Activated T-cell treated with anti-CD3 and anti-CD28 coated beads, Interleukin-2, amount 50 U/mL, for 4 hours (primary cell): ENCODE measurements at places on chromosomes 6 and 20. TPM values are rescaled to one million over a fixed set of nuclear protein-coding genes. Genes with fewer than 3 reads are reported as not detected.

The NRSN1 gene
- total RNA-seq: not detected

The BPIFB1 gene
- not detected for total RNA-seq

The DDR1 gene
- 14.2 TPM for total RNA-seq

The ARMH2 gene
- not detected for total RNA-seq

The MRPS10 gene
- total RNA-seq: 49.7 TPM

The SCRT2 gene
- not detected for total RNA-seq

The SIRPB1 gene
- 0.34 TPM for total RNA-seq

The SLC25A27 gene
- not detected for total RNA-seq

The CENPW gene
- 36.5 TPM for total RNA-seq

The HDGFL1 gene
- total RNA-seq: not detected

The TCP11 gene
- not detected for total RNA-seq

The BPIFB4 gene
- total RNA-seq: not detected

The ACSS1 gene
- 8.0 TPM for total RNA-seq

The KCNQ5 gene
- total RNA-seq: 13.1 TPM

The PRR18 gene
- total RNA-seq: not detected

The MYCT1 gene
- total RNA-seq: not detected

The PAX1 gene
- not detected for total RNA-seq

The RIMS1 gene
- not detected for total RNA-seq

The THEMIS gene
- 7.8 TPM for total RNA-seq

The C6orf15 gene
- not detected for total RNA-seq

The TMEM244 gene
- total RNA-seq: not detected

The SLC17A3 gene
- total RNA-seq: 0.11 TPM

The SLC12A5 gene
- total RNA-seq: not detected

The SHLD1 gene
- 9.8 TPM for total RNA-seq

The MATN4 gene
- not detected for total RNA-seq

The UBE2C gene
- 10.5 TPM for total RNA-seq

The COX4I2 gene
- total RNA-seq: not detected

The KCNB1 gene
- total RNA-seq: 0.05 TPM

The PTCHD4 gene
- not detected for total RNA-seq

The PRL gene
- 0.24 TPM for total RNA-seq

The MYLIP gene
- total RNA-seq: 13.9 TPM

The NKX2-2 gene
- not detected for total RNA-seq

The PLAGL2 gene
- 151 TPM for total RNA-seq

The CNBD2 gene
- total RNA-seq: 3.6 TPM

The CST3 gene
- 1.8 TPM for total RNA-seq

The CLIC5 gene
- 1.5 TPM for total RNA-seq

The EYA2 gene
- not detected for total RNA-seq

The LY6G6F gene
- not detected for total RNA-seq

The FAM209B gene
- 1.5 TPM for total RNA-seq

The SUN5 gene
- not detected for total RNA-seq

The GLP1R gene
- total RNA-seq: 0.08 TPM

The SLC52A3 gene
- not detected for total RNA-seq

The NKX2-4 gene
- total RNA-seq: not detected

The TMC2 gene
- not detected for total RNA-seq

The FAM162B gene
- total RNA-seq: not detected

The PPP1R3G gene
- total RNA-seq: not detected

The TAAR6 gene
- total RNA-seq: not detected

The TRDN gene
- total RNA-seq: not detected
